ENCODE measurements at places on chromosomes 11 and 22. TPM values are rescaled to one million over a fixed set of nuclear protein-coding genes. Genes with fewer than 3 reads are reported as not detected.

DNA sequence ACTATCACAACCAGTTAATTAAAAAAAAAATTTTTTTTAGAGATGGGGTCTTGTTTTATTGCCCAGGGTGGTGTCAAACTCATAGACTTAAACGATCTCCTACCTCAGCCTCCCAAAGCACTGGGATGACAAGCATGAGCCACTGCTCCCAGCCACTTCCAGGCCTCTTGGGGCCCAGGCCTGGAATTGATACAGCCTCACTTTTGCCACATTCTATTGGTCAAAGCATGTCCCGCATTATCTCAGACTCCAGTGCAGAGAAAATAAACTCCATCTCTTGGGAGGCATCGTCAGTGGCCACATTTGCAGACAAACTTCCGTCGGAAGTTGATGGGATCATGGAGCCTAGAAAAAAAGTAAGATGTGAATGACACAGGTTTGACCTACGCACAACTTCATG is 9.4 kb upstream of the RASD2 start:
- DNase-seq: no peak

DNA sequence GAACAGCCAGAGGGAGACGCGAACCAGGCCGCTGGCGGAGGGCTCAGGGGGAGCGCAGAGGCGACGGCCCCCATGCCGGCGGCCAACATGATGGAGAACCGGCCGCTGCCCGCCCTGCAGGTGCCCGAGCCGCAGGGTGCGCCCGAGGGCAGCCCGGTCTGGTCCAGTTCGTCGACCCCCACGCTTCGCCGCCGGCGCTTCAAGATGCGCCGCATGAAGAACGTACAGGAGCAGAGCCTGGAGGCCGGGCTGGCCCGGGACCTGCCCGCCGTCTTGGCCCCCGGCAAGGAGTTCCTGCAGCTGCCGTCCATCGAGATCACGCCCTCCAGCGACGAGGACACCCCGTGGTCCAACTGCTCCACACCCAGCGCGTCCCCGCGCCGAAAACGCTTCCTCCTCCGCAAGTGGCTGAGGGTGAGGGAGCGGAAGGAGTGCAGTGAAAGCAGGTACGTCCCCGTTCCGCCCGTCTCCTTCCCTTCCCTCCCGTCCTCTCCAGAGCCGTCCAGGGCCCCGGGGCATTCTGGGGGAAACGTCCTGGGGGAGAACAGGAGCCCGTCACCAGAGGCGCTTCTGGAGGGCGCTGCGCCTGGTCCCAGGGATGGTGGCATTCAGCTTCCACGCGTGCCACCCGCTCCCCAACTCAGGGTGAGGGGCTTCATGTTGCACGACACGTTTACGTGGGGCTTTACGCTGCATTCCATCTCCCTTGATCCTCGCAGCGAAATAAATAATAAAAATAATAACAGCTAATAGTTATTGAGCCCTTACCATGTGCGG is 840 bp downstream of the GRAMD1B start:
- DNase-seq: no peak

- DNase-seq: no peak
These were observed 734 bp downstream of the SNU13 start for GRCh38 chr22:41687901-41688364.

- no peak for DNase-seq
These were observed 24.3 kb downstream of the EMSY start for GRCh38 chr11:76469141-76469540.

DNA sequence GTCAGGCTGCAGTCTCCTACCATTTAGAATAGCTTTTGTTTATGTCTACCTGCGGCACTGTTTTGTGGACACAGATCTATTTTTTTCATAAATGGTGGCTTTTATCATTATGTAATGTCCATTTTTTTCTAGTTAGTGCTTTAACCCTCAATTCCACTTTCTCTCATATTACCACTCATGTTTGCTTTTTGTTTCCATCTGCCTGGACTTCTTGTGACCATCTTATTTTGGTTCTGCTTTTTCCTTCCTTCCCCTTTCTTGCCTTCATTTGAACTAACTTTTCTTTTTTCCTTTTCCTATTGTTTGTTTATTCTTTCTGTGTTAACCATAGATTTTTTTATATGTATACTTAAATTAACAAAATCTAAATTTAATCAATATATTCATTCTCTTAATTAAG is 98.5 kb upstream of the SLC22A12 start:
- no peak for DNase-seq

GRCh38 chr11:113163291-113164030 is 150.9 kb upstream of the TTC12 start:
- DNase-seq: no peak

DNA sequence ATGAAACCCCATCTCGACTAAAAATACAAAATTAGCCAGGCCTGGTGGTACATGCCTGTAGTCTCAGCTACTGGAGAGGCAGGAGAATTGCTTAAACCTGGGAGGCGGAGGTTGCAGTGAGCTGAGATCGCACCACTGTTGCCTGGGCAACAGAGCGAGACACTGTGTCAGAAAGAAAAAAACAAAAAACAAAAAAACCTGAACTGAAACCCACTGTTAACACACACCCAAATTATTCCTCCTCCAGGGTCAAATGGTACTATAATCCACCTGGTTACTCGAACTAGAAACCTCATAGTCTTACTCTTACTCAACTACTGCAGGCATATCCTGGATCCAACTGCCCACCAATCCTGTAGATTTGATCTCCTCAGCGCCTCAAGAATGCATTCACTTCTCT is 35.5 kb downstream of the USP28 start:
- DNase-seq: no peak

DNA sequence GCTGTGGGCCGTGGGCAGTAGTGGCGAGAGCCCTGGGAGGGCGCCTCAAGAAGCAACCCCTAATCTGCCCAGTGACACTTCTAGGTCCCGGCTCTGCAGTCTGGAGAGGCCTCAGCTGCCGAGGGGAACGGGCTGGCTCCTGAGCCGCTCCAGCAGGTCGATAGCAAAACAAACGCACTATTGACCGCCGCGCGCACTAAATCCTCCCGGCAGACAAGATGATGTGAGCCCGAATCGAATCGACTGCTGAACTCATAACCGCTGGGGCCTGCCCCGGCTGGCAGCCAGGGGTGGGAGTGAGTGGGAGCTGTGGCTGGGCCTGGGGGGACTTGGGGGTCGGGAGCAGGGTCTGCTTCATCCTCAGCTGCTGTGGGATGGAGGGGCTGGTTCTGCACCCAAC is 36.1 kb downstream of the FLRT1 start:
- DNase-seq: no peak

DNA sequence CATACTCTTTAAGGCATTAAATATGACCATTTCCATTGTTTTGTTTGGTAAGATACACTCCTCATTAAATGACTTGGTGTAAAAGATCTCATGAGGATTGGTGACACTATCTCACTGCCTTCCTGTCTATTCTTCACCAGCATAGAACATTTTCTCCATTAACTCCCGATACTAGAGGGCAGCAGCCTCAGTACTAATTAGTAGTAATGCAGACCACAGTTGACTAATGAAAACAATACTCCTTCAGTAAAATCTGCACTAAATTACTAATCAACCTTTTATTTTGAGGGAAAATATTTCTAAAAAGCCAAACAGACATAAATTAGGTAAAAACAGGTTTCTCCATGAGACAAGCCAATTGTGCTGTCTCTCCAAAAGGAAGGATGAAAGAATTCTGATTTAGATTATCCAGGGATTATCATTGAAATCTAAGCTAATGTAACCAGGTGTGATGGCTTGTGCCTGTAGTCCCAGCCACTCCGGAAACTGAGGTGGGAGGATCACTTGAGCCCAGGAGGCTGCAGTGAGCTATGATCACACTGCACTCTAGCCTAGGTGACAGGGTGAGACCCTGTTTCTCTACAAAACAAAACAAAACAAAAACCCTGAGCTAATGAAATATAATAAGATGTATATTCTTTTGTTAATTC is 9.4 kb downstream of the PGM2L1 start:
- peak; percentile 70 for DNase-seq

DNA sequence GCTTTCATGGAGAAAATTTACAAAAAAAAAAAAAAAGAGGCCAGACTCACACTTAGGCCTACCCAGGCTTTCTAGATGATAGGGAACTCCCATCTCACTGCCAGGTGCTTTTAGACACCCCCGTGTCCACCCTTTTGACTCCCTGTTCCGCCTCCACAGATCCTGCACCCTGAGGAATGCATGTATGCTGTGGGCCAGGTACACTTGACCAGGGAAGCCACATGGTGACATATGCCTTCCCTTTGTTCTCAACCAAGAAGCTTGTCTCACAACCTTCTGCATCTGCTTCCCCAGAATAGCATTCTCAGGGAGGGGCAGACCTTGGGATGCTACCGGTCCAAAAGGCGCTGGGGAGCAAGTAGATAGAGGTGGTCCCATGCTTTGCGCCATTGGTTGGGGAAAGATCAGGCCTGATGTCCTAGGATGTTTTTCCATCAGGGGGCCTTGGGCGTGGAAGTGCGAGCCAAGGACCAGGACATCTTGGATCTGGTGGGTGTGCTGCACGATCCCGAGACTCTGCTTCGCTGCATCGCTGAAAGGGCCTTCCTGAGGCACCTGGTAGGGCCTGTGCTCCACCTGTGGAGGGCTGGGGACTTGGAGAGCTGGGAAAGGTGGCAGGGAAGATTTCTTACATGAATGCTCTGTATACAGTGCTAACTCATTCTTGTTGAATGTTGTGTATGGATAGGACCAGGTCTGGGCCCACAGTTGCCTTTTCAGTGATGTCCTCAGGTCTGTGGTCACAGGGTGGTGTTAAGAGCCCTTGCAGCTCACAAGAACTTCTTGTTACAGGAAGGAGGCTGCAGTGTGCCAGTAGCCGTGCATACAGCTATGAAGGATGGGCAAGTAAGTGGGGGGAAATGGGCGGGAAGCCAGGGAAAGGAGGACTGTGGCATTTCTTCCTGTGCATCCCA is 7.5 kb downstream of the HMBS start:
- no peak for DNase-seq

Gene TFIP11
- total RNA-seq: 39.8 TPM

Gene PNPLA5
- total RNA-seq: not detected

Gene TNNI2
- 1.3 TPM for total RNA-seq

Gene P2RY2
- total RNA-seq: 2.3 TPM

Gene OR5B12
- total RNA-seq: not detected

Gene DYNC2H1
- total RNA-seq: 4.9 TPM

Gene ABCC8
- total RNA-seq: 1.0 TPM

Gene SUSD2
- total RNA-seq: 3.1 TPM

Data from Calu3 (cell line).